AML-193 (cell line): ENCODE measurements at places on chromosomes 11 and 22.

GRCh38 chr11:65334696-65335295 is 1.1 kb downstream of the DPF2 start:
- no peak for DNase-seq

GRCh38 chr11:23563591-23563990 is 703.3 kb upstream of the CCDC179 start:
- no peak for DNase-seq

- peak; percentile 69 for DNase-seq
Measured at GRCh38 chr11:35173011-35173511, 34.1 kb downstream of the CD44 start.

GRCh38 chr11:72305891-72306585 is 62.1 kb upstream of the PHOX2A start:
- DNase-seq, result no peak

- peak; percentile 85 for DNase-seq
Measured at GRCh38 chr22:32164075-32164860, 5.2 kb upstream of the C22orf42 start.

- no peak for DNase-seq
Measured at GRCh38 chr22:22936915-22937656, 49.5 kb downstream of the IGLL5 start.

- no peak for DNase-seq
Measured at GRCh38 chr22:16932577-16932976, 75.4 kb downstream of the GAB4 start.

DNA sequence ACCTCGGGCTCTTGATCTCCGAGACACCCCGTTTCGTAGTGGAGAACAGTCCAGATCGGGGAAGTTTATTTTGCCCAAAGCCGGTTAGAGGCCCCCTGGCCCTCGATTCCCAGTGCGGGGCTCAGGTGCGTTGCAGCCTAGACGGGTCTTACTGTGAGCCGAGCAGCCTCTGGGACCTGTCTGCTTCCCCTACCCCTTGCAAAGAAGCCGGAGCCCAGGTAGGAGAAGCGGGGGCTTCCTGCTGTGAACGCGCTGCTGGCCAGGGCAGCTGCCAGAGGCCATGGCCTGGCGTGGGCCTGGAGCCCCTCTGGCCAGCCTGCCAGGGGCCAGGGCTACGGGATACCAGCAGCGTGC is 621 bp downstream of the TSPO start:
- no peak for DNase-seq

DNA sequence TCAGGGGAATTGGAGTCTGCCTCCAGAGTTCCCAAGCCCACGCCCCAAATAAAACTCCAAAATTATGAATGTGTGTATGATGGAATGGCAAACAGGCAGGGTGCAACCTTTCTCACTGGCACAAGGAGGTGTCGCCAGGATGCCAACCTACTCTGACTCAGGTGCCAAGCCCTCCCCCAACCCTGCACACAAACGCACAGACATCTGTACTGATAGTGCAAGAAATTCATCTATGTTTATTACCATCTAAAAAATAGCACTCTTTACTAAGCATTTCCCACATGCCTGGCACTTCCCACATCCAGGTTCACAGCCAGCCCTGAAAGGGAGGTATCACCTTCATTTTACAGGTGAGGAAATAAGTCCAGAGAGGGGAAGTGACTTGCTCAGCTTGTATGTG is 1.2 kb downstream of the PLA2G3 start:
- no peak for DNase-seq

- no peak for DNase-seq
Measured at GRCh38 chr11:37280200-37280599, 682.2 kb upstream of the RAG2 start.

- no peak for DNase-seq
Measured at GRCh38 chr11:64037027-64037634, 1.4 kb downstream of the FLRT1 start.

DNA sequence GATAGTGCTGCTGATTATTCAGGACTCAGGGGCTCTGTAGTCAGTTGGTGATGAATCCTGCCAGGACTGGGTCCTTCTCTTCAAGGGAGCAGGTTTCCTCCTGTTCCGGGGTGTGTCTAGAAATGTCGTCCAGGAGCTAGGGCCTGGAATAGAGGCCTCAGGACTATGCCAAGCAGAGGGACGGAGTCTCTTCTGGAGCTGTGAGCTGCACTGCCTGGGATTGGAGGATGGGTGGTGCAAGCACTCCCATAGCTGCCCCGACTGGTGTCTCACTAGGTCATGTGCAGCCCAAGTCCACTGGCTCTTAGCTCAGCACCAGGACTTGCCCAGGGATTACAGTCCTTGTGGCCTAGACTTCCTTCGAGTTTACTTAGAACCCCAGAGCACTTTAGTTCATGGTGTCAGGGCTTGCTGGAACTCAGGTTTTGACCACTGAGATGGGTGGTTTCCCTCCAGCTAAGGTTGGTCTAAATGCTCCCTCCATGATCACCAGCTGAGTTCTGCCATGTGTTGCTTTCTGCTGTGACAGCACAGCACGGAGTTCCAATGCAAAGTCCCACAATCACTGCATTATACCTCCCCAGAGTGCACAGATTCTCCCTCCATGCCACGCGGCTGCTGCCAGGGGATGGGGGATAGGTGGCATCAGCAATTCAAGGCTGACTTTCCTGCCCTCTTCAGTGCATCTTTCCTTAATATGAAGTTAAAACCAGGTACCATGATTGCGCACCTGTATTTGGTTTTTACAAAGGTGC is 42.6 kb upstream of the SHANK2 start:
- DNase-seq, result no peak

- DNase-seq, result no peak
Measured at GRCh38 chr11:47797633-47798032, 30.5 kb upstream of the FNBP4 start.

- DNase-seq, result no peak
Measured at GRCh38 chr11:75477614-75477935, 44.6 kb upstream of the KLHL35 start.

DNA sequence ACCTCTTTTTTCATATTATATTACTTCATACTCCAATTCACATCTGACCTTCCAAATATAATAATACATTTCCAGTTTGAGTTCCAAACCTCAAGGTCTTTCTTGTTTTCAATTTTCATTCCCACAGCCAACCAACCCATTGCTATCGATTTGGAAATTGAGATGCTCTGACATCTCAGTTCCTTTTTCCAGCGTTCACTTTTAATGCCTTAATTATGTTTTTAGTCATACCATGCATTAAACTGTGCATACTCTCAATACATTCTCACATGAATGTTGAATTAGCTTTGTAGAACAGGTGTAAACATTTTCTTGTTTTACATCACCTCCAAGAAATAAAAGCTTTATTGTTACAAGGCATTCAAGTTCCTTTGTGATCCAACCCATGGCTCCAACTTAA is 294.2 kb upstream of the ANO3 start:
- no peak for DNase-seq

DNA sequence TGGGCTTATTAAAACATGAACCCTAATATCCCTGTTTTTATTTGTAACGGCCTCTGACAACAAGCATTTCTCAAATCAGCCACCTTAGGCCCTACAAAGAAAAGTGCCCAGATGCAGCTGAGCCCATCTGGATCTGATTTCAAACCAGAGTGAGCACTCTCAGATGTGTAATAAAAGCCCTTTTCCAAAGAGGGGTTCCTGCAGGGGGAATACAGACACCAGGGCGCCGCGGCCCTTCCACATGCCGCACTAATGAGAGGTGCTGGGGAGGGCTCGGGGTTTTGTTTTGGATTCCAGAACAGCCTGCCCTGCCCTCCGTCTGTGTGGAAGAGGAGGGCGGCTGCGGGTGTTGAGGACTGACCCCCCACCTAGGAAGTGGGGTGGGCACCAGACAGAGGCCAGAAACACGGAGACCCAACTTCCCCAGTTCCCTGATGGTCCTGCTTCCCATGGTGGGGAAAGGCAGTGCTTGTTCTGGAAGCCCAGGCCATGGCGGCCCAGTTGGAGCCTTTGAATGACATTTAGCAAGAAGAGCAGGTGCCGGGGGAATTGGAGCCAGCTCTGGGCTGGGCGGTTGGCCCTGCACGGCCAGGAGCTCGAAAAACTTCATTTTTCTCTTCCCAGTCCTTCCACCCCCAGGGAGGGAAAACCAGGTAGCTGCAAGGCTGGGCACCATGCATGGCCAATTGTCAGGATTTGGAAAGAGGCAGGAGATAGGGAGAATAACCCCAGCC is 63.7 kb downstream of the MACROD1 start:
- no peak for DNase-seq

DNA sequence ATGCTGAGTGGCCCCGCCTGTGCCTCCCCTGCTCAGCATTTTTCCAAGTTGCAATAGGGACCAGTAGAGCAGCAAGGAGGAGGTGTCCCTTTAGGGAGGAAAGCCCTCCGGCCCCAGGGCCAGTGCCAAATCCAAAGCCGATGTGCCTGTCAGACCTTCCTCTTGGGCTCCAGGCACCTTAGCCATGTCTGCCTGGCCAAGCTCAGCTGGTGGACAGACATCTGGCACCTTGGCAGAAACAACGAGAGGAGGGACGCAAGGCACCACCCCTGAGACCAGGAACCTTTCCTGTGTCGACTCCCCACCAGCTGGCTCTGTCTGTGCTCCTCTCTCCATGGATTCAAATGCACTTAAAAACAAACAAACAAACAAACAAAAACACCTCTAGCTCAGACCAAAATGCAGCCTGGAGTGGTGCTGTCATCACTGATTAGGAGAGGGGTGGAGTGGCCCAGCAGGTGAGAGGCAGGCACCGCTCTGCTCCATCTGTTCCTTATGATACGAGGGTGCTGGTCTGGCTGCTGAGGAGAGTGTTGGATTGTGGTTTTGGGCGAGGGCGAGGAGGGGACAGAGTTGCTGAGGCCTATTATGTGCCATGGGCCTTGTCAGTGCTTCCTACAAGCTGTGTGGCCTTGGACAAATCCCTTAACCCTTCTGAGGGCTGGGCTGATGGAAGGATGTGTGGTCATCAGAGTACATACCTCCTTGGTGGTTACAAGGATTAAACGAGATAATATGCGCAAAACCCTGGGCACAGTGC is 46.2 kb downstream of the TP53I11 start:
- no peak for DNase-seq

DNA sequence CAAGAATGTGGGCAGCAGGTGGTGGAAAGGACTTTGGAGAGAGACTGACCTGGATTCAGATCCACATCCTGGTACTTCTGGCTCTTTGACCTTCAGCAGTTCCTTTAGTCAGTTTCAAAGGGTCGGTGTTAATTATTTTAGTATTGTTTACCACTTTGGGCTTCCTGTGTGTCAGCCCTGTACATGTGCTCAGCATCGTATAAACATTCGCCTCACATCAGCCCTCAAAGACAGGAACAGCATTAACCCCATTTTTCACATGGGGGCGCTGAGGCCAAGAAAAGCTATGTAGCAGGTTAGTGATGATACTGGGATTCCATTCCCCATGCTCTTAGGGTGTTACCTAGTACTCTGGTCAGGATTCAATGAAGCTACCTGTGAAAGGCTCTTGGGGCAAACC is 72.1 kb upstream of the YWHAH start:
- DNase-seq, result peak; percentile 6

GRCh38 chr11:112320668-112321067 is 60.0 kb upstream of the PLET1 start:
- no peak for DNase-seq

DNA sequence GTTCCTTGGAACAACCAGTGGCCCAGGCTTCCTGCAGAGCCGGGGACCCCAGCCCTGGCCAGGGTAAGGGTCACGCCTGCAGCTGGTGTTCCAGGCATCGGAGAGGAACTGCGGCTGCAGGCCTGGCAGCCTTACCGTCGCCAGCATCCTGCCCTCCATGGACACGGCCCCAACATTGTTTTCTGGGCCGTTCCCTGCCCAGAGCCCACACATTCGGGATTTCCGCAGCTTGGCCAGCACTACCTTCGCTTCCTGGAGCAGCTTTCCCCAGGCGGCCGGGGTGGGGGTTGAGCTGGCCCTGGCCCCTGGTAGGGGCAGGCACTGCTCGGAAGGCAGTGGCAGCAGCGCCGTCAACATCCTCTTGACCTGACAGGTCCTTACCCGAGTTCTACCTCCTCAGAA is 17.7 kb downstream of the TXN2 start:
- DNase-seq, result no peak

- DNase-seq, result no peak
Measured at GRCh38 chr22:37641561-37641949, 2.1 kb downstream of the SH3BP1 start.

DNA sequence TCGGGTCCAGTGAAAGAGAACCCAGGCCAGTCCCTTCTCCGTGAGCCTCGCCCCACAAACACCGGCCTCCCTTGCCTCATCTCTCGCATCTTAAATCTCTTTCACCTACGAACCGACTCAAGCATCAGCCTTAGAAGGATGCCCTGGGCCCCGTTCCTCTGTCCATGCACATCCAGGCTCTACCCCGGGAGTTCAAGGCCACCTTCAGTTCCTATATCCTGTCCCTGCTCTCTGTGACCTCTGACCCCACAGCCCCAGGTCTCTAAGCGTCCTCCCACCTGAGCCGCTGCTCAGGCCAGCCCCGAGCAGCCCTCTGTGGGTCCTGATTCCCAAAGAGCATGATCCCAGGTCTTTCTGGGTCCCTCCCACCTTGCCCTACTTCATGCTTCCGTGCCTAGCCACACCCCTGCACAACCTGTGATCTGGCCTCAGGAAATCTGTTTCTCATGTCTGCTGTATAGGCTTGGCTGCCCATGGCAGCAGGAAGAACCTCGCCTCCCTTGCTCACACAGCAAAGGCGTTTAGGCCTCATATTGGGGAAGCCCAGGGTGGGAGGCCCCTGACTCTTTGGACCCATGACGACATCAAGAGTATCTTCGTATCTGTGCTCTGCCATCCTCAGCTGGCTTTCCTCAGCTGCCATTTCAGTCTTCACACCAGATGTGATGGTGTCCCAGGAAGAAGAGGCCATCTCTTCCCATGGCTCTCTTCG is 77.5 kb upstream of the SEPTIN5 start:
- no peak for DNase-seq

- no peak for DNase-seq
Measured at GRCh38 chr11:16832193-16832539, 93.7 kb downstream of the C11orf58 start.

GRCh38 chr22:33404723-33405122 is 346.5 kb upstream of the SYN3 start:
- no peak for DNase-seq

GRCh38 chr11:117045196-117045595 is 53.0 kb downstream of the SIK3 start:
- no peak for DNase-seq

- DNase-seq, result no peak
Measured at GRCh38 chr11:73201249-73201648, 16.8 kb upstream of the P2RY2 start.

GRCh38 chr11:6695377-6695776 is 12.2 kb upstream of the MRPL17 start:
- DNase-seq, result no peak

DNA sequence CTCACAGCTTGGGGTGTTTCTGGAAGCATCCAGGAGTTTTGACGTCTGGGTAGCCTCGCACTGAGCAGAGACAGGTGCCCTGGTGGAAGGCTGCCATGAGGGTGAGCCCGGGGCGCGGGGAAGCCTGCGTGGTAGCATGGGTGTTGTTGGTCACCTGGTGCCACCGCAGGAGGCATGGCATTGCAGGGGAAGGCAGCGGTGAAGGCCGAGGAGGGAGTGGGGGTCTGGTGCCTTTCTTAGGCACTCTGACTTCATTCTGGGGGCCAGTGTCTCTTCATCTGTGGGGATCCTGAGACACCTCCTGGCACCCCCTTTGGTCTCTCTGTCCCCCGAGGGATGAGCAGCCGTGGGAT is 271.2 kb downstream of the TBC1D22A start:
- no peak for DNase-seq

- no peak for DNase-seq
Measured at GRCh38 chr22:38748487-38749136, 7.2 kb downstream of the SUN2 start.
